Small intestine (tissue), 16 donors: ENCODE measurements at places on chromosomes 12 and 14. TPM values are rescaled to one million over a fixed set of nuclear protein-coding genes. Genes with fewer than 3 reads are reported as not detected.
A peak's percentile ranks its signal among the peaks of the same experiment; 100 is the strongest.

DNA sequence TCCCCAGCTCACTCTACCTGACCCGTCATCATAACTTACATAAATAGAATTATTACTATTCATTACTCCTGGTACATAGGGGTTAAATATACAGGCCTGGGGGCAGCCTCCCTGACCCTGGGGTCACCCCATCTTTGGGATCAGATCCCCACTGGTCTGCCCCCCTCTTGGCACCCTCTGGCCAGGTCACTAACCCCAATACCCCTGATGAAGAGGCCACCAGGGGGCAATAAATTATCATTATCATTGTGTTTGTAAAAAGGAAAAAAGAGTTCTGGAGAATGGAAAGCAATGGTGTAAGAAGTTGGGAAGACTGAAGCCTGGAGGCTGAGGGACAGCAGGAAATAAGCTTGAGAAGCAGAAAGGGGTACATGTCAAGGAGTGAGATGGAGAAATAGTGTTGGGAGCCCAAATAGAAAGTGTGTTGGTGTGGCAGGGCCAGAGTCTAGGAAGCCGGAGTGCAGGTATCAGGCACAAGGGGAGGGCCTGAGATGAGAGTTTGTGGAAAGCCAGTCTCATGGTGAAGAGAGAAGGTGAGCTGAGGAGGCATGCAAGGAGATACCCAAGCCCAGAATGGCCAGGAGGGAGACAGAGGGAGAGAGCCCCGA is 6.1 kb upstream of the AAAS start:
- DNase-seq, result no peak

DNA sequence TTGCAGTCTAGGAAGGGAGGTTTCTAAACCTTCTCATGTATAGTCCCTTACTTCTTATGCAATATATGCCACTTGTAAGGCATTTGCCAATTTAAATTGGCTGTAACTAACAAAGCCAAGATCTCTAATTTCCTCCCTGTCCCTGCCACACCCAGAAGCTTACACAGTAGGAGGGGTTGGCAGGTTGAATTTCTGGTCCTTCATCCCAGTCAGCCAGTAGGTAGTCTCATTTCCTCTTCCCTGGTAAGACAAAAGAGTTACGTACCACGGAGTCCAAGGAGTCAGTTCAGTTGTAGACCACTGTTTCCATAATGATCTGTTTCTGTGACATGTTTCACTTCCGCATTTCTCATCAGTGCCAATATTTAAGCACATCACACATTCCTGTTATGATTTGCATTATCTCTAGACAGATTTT is 47.0 kb upstream of the PLBD1 start:
- no peak for DNase-seq

ATXN3 gene
- 11.0 TPM for polyA plus RNA-seq

ALG10 gene
- polyA plus RNA-seq, result 0.45 TPM

FGD6 gene
- 1.1 TPM for polyA plus RNA-seq

DNA sequence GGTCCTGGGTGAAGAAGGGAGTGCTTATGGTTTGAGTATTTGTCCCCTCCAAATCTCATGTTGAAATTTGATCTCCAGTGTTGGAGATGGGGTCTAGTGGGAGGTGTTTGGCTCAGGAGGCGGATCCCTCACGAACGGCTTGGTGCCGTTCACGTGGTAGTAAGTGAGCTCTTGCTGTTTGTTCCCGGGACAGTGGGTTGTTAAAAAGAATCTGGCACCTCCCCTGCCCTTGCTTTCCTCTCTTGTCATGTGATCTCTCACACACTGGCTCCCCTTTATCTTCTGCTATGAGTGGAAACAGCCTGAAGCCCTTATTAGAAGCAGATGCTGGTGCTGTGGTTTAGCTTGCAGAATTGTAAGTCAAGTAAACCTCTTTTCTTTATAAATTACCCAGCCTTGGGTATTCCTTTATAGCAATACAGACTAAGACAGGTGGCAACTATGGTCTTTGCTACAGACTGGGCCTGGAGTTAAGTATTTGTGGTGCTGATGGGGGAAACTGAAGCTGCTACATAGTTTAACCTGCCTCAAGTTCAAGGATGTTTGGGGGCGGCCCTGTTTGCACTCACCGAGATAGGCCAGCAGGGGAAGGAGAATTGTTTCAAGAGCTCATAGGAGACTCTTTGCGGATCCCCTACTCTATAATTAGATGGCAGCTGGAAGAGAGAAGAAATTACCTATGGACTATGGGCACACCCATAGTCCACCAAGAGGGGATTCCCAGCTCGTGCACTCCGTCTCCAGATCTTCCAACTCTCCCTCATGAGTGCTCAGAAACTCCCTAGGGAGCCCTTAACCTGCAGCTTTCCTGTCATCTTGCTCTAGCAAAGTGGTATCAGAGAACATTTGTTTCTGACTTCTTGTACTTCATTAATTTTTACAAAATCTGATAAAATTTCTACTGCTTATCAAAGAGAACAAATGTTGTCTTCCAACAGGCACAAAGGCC is 164.6 kb downstream of the SLC15A5 start:
- DNase-seq, result no peak

DNA sequence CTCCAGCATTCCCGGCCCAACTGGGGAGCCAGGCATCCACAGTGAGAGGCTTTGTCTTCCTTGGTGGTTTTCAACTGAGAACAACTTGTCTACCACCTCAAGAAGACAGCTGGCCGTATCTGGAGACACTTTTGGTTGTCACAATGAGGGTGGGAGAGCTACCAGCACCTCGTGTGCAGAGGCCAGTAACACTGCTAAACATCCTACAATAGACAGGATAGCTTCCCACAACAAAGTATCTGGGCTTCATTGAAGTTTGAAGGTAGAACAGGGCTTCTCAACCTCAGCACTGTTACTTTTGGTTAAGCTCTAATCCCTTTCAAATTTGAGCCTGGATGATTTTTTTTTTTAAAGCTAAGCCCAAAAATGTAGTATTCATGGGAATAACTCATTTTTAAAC is 10.9 kb downstream of the SLC7A8 start:
- no peak for DNase-seq

ASCL1 gene
- not detected for polyA plus RNA-seq

GRCh38 chr12:124395284-124395752 is 100.4 kb downstream of the RFLNA start:
- no peak for DNase-seq

- no peak for DNase-seq
These were observed 10.7 kb downstream of the DYRK4 start for GRCh38 chr12:4572680-4573079.

GRCh38 chr14:79476552-79476951 is 734.8 kb downstream of the DIO2 start:
- DNase-seq, result no peak

DBX2 gene
- not detected for polyA plus RNA-seq

DNA sequence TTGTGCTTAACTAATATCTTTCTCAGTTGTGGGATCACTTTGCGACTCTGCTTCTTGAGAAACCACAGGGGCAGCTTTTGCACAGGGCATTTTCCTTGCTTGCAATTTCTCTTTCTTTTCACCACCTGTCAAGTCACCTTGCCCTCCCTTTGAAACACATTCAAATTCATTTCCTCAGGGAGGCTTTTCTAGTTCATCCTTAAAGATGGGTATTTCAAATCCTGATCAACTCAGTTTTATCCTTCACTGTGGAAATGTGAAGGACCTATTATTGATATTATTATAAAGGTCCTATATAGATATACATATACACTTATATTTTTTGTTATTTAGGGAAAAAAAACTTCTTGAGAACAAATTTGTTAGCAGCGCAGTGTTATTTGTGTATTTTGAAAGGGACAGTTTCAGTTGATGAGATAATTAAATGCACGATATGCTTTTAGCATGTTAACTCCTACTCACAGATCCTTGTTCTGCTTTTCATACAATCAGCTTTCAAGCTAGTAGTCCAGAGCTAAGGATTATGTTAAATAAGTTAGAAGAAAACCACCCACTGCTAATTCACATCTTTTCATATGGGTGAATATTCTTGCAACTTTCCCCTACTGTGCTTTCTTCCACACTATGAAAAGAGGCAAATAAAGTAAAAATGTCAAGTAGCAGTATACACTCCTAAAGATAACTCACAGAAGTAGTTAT is 501.4 kb upstream of the RGS6 start:
- DNase-seq, result no peak

SLC41A2 gene
- polyA plus RNA-seq, result 27.5 TPM

APAF1 gene
- 9.1 TPM for polyA plus RNA-seq

GRCh38 chr14:99524804-99525698 is 43.8 kb downstream of the CCNK start:
- peak; percentile 39 for DNase-seq

SLC8B1 gene
- 34.0 TPM for polyA plus RNA-seq

RERGL gene
- polyA plus RNA-seq, result 18.7 TPM

- DNase-seq, result peak; percentile 37
These were observed 108.5 kb downstream of the SCARB1 start for GRCh38 chr12:124754949-124755800.

DNA sequence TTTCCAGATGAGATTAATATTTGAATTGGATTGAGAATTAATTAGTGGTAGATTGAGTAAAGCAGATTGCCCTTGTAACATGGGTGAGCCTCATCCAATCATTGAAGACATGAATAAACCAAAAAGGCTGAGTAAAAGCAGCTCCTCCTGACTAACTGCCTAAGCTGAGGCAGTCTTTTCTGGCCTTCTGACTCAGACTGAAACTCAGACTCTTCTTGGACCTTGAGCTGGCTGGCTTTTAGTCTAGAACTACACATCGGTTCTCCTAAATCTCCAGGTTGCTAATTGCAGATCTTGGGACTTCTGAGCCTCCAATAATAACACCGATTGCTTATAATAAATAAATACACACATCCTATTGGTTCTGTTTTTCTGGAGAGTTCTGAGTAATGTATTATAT is 24.0 kb downstream of the FKBP11 start:
- peak; percentile 34 for DNase-seq

- no peak for DNase-seq
These were observed 96.6 kb downstream of the NKX2-1 start for GRCh38 chr14:36423430-36423829.

- no peak for DNase-seq
These were observed 5.8 kb downstream of the PLEKHD1 start for GRCh38 chr14:69490219-69490918.

DNA sequence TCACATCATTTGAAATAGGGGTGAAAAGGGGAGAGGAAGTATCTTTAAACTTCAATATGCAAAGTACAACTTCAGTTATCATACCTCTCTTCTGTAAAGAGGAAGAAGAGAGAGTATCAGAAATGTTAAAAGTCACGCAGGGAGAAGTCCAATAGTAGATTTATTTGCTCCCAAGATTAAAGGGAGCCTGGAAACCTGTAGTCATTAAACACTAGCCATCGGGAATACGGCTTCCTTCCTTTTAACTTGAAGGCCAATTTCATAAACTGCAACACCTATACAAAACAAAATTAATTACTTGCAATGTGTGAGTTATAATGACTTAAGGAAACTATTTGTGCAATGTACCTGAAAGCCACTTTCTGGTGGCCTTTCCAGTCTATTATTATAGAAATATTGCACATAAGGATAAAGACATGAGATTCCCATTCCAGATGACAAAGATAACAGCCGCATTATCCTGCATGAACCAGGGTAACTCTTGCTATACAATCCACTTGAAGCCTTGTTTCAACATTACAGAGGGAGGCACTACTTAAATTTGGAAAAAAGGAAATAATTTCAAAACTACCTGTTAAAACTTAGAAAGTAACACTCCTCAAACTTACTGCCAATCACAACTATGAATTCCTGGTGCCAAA is 4.6 kb downstream of the BTG1 start:
- DNase-seq, result peak; percentile 37

- peak; percentile 77 for DNase-seq
These were observed 121.0 kb upstream of the EVL start for GRCh38 chr14:99944241-99944651.

- DNase-seq, result no peak
These were observed 253.9 kb downstream of the FOXN3 start for GRCh38 chr14:89163031-89163636.

- no peak for DNase-seq
These were observed 111.5 kb downstream of the NT5DC3 start for GRCh38 chr12:103729499-103729898.

DNA sequence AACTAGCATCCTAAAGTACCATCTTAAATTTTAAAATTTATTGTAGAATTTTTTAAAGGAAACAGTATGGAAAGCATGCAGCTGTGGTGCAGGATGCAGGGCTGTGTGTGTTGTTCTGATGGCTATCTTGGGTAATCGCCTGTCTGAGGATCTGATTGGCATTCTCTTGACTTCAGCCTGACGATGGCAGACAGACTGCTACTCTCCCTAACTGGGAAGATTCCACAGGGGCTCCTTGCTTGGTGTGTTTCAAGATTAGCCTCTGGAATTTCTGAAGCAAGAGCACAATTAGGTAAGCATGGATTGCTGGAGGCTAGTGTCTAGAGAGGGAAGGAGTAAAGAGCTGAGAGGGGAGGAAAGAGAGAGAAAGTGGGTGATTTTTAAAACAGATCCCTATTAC is 696.8 kb upstream of the LRFN5 start:
- DNase-seq, result no peak

DNA sequence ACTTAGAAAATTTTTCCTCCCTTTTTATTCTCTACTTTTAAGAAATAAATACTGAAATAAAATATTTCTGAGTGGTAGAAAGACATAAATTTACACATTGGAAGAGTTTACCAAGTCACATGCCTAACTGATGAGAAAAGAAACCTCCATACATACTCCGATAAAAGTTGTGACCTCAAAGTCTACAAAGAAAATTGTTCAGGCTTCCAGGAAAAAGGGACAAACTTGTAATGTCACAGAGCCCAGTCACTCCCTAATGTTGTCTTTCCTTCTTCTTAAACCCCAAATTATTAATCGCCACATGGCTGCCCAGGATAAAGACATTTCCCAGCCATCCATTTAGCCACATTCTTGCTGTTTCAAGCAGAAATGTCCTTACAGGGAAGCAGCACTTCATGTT is 455.3 kb downstream of the MDGA2 start:
- no peak for DNase-seq

TDRD9 gene
- polyA plus RNA-seq, result 0.54 TPM

RDH5 gene
- polyA plus RNA-seq, result 79.8 TPM

- DNase-seq, result no peak
These were observed 143.5 kb upstream of the FKBP4 start for GRCh38 chr12:2651068-2651965.

GRCh38 chr14:89241934-89242651 is 174.9 kb downstream of the FOXN3 start:
- DNase-seq, result no peak

POLE2 gene
- 9.8 TPM for polyA plus RNA-seq

- DNase-seq, result no peak
These were observed 391.6 kb downstream of the ZFP36L1 start for GRCh38 chr14:68401317-68401716.

GRCh38 chr12:77891518-77892147 is 60.9 kb downstream of the NAV3 start:
- no peak for DNase-seq

- no peak for DNase-seq
These were observed 49.8 kb downstream of the B4GALNT3 start for GRCh38 chr12:509500-509899.

- DNase-seq, result no peak
These were observed 71.7 kb downstream of the TPH2 start for GRCh38 chr12:72010356-72010755.

- DNase-seq, result no peak
These were observed 107.9 kb downstream of the KCNC2 start for GRCh38 chr12:75101781-75102180.

DNA sequence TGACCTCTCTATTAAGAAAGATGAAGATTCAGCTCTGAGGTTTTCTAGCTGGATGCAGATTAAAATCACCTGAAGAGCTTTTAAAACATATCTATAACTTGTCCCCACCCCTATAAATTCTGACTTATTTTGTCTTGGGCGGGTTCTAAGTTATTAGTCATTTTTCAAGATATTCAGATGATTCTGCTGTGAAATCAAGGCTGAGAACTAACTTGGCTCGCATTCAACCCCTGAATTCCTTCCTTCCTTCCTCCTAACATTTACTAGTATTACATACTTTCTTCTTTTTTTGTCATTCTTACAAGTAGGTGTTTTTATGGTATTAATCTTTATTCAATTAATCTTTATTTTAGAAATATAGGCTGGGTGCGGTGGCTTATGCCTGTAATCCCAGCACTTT is 55.4 kb downstream of the SSPN start:
- DNase-seq, result no peak
